Daoy (cell line): ENCODE measurements at places on chromosomes 4 and X. TPM values are rescaled to one million over a fixed set of nuclear protein-coding genes. Genes with fewer than 3 reads are reported as not detected.

GRCh38 chr4:188296331-188296730 is 157.1 kb downstream of the TRIML1 start:
- DNase-seq, result no peak

- peak; percentile 2 for DNase-seq
These were observed 13.2 kb upstream of the IL13RA2 start for GRCh38 chrX:115030625-115031024.

DNA sequence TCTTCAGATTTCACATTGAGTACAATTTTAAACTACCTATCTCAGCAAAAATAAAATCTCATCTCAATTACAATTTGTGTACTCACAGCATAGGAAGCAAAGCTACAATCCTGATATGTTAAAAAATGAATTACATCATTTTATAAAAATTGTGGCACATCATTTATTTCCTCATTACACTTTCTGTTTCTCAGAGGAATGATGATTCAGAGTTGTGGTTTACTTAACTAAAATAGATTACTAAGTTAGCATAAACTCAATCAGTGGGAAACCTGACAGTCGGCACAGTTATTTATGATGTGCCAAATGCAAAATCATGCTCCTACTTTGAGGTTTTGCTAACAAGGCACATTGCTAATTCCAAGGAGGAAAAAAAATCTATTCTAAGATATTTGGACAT is 325.0 kb downstream of the FBXO8 start:
- DNase-seq, result peak; percentile 11

- DNase-seq, result no peak
These were observed 793 bp downstream of the NALF2 start for GRCh38 chrX:69504626-69505612.

The REST gene
- 13.1 and 13.6 TPM in 2 replicates for total RNA-seq

The KLF8 gene
- 0.51 and 0.63 TPM in 2 replicates for total RNA-seq

GRCh38 chrX:1717373-1717772 is 102.5 kb downstream of the ASMT start:
- DNase-seq, result no peak

- DNase-seq, result peak; percentile 4
These were observed 87.5 kb upstream of the PTPN13 start for GRCh38 chr4:86506591-86506990.

DNA sequence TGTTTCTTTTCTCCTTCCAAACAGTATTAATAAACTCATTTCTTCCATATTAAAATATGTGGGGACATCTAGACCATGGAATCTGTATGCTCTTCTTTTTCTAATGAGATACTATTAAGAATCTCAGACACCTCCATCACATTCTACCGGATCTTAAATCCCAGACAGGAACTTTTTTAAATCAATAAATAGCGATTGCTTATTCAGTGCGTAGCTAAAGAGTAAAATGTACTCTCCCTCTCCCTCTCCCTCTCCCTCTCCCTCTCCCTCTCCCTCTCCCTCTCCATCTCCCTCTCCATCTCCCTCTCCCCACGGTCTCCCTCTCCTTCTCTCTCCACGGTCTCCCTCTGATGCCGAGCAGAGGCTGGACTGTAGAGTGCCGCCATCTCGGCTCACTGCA is 297.0 kb downstream of the HNRNPD start:
- DNase-seq, result no peak

The GPR143 gene
- 2.6 and 3.9 TPM in 2 replicates for total RNA-seq

DNA sequence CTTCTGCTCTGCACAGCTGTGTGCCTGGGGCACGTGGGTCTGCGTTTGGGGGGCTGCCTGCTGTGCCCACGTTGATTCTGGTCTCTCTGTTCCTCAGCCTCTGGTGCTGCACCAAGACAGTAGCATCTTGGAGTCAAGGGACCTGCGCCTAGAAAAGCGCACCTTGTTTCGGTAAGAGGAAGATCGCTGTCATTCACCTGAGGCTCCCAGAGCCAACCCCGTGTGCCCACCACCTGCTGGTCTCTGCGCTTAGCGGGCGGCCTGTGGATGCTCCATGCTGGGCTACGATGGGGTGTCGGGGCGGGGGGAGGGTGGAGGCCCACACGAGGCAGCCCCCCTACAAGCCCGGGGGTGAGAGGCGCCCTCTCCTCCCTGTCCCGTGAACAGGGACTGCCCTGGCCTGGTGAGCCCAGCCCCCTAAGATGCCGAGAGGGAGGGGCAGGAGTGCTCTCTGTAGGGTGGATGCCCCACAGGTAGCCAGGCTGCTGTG is 18.9 kb upstream of the HGFAC start:
- DNase-seq, result no peak

The FAM241A gene
- 1.8 and 2.1 TPM in 2 replicates for total RNA-seq

The ESX1 gene
- total RNA-seq, result 8.4 and 10.8 TPM in 2 replicates
